Inflammatory macrophage treated with lipopolysaccharide for 1 hour (primary cell): ENCODE measurements at places on chromosomes 2 and 18.

DNA sequence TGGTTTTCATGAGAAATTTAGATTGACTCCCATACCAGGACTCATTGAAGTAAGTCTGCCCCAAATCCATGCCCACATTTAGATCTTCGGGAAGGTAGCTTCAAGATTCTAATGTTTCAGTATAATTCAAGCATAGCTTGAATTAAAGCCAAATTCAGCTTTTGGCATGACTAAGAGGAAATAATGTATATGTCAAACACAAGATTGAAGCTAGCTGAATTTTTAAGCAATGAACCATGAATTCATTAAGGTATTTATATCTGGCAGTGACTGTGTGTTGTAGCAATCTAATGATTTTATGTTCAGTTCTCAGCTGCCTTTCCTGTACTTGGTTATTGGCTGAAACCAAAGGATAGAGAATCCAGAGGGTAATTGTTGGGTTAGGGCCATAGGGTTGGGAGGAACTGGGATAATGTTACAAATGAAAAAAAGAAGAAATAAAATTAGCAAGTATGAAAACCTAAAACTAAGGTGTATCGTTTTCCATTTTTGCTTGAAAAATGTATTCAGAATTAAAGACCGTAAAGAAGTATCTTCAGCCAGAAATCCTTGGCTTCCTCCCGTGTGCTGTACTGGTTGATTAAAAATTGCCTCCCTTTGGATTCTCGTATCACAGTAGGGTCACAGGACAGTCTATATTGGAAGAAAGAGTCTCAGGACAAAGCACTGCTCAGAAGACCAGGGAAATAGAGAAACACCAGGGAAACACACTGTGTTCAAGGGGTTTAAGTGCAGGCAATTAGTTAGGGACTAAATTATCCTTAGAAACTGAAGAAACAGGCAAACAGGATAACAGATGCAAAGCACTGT, 119.0 kb upstream of the FN1 start:
- DNase-seq = no peak

DNA sequence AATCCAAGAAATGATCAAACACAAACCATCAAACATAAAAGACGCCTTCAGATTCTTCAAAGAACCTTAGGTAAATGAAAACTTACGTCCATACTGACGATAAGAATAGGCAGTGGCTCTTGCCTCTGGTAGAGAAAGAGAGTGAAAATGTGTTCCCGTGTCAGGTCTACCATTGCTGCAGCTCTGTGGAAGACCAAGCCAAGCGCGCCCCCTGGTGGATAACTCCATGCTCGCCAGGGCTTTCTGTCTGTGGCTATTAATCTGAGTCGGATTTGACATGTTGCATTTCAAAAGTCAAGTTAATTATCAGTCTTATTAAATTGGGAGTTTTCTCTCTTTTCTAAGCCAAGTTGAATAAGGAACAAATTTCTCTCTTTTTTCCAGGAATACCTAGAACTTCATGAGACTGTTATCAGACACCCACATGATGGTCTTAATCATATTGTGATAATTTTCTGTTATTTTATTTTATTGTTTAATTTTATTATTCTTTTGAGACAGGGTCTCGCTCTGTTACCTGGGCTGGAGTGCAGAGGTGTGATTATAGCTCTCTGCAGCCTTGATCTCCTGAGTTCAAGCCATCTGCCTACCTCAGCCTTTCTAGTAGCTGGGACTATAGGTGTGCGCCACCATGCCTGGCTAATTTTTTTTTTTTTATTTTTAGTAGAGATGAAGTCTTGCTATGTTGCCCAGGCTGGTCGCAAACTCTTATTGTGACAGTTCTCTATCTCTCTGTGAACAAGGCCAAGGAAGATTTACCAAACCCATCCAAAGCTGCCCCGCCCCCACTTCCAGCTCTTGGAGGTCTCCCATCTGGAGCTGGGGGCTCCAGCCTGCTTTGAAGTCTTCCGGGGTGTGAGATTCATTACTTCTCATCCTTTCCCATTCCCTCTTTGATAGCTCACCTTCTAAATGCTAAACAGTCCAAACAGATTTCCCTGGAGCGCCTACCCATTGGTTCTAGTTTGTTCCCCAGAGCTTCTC, 15.8 kb upstream of the ZAP70 start:
- peak; percentile 98 for DNase-seq

GRCh38 chr2:216596236-216596979, 36.8 kb upstream of the IGFBP2 start:
- no peak for DNase-seq

GRCh38 chr2:196481324-196481697, 158.2 kb upstream of the CCDC150 start:
- DNase-seq = no peak

- no peak for DNase-seq
Measured at GRCh38 chr2:230875347-230876315, 10.9 kb downstream of the ITM2C start.

GRCh38 chr2:113977660-113978523, 88.0 kb downstream of the ACTR3 start:
- DNase-seq = no peak

DNA sequence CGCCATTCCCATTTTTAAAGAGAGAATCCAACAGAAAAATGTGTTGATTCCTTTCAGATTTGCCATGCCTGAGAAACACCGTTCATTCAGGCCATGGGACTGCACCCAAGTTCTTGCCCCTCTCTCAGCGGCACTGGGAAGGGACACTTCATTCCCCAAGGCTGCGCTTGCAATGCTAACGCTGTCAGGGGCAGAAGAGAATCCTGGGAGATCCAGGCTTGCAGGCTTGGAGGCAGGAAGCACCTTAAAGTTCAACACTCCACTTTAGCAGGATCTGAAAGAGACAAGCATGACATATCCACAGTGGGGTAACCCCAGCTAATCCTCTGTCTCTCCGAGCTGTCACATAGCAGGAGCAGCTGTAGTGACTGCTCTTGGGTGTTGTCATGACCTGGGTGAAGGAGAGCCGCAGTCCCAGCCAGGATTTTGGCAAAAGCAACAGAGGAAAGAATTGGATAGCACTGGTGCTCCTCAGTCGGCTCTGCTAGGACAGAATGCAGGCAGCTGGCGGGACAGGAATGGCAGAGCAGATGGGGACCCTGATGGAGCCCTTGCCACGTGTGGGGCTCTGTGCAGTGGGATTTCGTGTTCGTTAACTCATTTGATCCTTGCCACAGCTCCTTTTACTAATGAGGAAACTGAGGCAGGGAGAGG, 22.0 kb upstream of the ODC1 start:
- DNase-seq = no peak

- DNase-seq = peak; percentile 79
Measured at GRCh38 chr2:239222312-239222660, 178.5 kb downstream of the HDAC4 start.

DNA sequence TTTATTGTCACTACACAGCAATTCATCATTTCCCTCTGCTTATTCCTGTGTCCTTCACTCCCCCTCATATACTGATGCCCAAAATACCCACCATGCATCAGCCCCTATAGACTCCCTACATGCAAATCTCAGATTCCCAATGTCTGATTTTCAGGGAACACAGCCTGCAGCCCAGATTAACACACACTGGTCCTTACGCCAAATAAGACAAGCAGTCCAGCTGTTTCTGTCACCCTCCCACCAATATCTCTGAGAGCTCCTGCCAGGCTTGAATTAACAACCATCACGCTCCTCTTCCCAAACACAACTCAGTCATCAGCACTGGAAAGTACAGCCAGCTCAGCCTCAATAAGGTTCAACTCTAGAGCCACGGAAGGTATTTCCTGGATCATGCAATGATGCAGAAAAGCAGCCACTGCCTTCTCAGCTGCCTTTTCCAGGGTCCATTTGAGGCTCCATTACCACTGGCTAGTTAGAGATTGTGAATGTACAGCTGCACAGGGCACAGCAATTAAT, 39.0 kb upstream of the SLC35F5 start:
- peak; percentile 36 for DNase-seq

DNA sequence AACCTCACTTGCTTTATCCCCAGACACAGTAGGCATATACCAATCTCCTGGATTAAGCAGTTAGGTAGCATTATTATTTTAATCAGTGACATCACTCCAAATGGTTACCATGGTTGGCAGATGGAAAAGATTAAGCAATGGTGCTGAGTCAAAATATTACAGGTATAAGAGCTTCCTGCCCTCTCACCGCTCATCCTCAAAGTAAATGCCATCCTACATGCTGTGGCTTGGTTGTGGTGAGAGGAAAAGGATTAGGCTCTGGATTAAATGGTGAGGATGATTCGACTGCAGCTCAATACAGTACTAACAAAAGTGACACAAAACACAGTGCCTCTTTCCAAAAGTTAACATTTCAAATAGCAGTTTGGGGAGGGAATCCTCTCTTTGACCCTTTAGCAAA, 108.9 kb upstream of the ACAA2 start:
- no peak for DNase-seq

DNA sequence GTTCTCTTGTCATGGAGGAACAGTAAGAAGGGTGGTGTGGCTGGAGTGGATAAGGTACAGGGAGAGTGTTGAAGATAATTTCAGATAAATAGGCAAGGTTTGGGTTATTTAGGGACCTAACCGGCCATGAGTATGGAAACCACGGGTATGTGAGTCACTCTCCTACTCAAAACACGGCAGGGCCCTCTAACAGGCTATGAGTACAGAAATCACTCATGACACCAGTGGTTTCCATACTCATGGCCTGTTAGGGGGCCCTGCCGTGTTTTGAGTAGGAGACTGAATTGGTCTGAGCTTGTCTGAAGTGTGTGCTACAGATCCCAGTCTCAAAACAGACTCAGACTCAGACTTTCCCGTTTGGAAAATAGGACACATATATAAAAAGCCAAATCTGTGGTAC, 428.4 kb upstream of the HNMT start:
- DNase-seq = no peak

DNA sequence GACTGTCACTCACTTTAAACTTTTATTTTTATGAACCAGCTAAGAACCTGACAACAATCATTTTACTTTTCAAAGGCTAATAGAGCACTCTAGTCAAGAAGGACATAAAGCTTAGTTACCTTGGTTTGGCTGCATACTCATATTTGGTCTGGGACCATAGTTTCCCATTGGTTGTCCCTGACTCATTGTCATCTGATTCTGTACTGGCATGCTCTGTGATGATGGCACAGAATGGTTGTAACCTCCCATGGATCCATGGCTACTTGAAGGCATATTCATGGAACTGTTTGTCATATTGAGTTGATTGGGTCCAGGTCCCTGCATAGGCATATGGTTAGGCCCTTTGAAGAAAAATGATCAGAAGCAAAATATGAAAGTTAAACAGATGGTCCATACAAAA, 37.9 kb downstream of the SS18 start:
- DNase-seq = no peak

DNA sequence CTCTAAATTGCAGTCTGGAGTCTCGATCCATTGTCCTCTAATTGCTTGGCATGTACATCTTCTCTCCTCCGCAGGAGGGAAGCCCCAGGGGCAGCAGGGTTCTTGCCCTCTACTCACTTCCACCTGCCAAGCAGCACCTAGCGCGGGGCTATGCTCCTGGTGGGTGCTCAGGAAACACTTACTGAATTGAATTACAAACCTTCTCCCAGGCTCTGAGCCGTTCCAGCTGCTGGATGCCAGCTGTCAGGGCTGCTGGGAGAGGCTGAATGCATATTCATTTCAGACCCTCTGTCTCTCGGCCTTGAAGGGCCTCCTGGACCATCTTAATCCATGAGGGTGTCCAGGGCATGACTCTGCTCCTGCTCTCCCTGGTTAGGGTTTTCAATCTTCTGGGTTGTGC, 94.0 kb downstream of the CELF4 start:
- no peak for DNase-seq

DNA sequence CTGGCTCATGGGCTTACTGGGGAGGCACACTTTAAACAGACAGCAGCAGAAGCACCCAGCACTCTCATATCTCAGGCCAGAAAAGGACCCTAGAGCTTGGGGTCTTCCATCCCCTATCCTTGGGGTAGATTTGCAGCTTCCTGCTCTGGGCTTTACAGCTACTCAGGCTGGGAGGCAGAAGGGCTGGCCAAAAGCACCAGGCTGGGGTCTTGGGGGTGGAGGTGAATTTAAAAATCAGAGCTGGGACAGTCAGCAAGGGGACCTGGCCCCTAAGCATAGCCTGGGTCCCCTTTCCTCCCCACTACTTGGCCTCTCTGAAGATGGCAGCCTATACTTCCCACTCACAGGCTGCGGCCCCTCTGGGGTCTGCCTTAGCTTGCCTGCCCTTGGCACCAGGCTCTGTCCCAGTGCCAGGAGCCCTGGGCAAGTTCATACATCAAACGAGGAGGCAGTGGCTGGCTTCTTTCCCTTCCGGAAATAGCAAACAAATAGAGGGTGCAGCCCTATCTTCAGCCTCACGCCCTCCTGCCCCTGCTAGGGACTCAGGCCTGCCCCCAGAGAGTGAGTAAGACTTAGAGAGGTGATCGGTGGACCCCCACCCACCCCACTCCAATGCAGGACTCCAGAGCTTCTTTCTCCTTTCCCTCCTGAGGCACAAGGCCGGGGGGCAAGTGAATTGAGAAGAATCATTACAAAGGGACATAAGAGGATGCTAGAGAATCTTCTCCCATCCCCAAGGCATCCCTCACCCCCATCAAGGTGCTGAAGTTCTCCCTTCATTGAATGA, 26.0 kb upstream of the TNS1 start:
- no peak for DNase-seq

DNA sequence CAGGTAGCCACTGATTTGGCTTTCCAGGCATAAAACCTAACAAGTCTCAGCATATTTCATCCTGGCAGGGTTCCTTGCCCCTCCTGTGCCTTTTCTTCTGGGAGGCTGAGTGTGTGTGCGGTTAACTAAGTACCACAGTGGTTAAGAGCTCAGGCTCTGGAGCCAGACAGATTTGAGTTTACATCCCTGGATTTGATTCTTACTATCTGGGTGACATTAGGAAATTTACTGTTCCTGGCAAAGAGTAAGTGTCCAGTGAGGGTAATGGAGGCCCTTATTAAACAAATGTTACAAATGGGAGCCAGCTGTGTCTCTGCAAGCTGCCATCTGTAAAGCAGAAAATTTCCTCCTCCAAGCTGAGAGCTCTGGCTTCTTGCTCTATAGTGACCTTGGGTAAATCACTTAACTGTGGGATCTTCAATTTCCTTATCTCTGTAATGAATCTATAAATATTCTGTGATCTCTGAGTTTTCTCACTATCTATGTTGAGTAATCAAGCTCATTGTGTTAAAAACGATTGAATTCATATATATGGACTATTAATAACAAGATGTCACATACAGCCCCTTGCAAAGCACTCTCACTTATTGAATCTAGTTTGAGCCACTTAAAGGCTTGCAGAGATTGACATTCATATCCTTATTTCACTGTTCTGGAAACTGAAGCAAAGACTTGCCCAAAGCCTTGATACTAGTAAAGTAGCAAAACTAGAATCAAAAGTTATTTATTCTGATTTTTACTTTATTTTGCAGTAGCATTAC, 6.5 kb upstream of the COBLL1 start:
- no peak for DNase-seq

DNA sequence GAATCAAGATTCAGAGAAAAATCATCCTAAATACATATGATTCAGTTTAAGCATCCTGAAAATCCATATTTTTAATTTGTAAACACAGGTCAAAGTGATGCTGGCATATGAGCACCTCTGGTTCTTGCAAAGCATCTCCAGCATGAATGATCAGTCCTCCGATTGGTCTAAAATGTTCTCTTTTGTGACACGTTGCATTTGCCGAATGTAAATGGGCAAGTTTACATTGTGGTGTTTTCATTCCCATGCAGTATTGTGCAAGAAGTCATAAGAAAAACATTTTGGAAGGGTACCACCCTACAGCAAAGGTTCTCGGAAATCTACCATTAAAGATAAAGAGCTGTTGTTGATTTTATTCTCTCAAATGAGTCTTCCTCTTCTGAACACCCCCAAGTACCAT, 108.0 kb upstream of the UNC80 start:
- no peak for DNase-seq

GRCh38 chr2:227829337-227829736, 15.7 kb downstream of the CCL20 start:
- no peak for DNase-seq
